ENCODE measurements at places on chromosomes 12 and 14. TPM values are rescaled to one million over a fixed set of nuclear protein-coding genes. Genes with fewer than 3 reads are reported as not detected.

DNA sequence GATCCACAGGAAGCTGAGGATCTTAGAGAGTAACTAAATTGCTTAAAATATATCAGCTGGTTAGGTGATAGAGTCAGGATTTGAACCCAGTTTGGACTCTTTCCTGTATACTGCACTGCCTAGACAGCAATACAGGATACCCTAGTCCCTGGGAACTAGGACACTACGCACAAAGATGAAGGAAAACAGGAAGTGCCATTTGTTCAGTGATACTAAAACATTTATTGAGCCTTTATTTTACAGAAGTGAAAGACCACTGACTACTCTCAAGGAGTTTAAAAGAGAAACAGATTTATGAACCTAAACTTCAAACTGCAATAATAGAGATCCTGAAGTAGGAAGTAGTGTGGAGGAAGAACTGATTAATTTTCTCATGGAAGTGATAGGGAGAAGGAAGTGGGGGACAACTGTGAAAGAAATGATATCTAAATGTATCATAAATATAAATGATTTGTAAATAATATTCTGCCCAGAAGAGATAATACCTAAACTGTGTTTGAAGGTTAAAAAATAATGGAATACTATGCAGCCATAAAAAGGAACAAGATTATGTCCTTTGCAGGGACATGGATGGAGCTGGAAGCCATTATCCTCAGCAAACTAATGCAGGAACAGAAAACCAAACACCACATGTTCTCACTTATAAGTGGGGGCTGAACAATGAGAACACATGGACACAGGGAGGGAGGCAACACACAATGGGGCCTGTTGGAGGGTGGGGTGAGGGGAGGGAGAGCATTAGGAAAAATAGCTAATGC lies 18.2 kb downstream of the MSRB3 start:
- DNase-seq = no peak
- H3K27me3 ChIP-seq = no peaks in the 10 kb centered on the region
- H3K27ac ChIP-seq = no peak overlapping the region
- no peak overlapping the region for H3K4me3 ChIP-seq
- no peaks in the 10 kb centered on the region for H3K4me1 ChIP-seq

Gene TAS2R9
- not detected for total RNA-seq

- H3K36me3 ChIP-seq = peaks cover 45% of the 10 kb centered on the region
- no peaks in the 10 kb centered on the region for H3K4me1 ChIP-seq
- H3K4me3 ChIP-seq = no peak overlapping the region
- H3K27me3 ChIP-seq = no peaks in the 10 kb centered on the region
- H3K27ac ChIP-seq = no peak overlapping the region
These were observed 11.6 kb upstream of the FAM177A1 start for GRCh38 chr14:35034440-35034833.

Gene ESRRB
- total RNA-seq = 1.4 TPM

Gene LMNTD1
- total RNA-seq = not detected

Gene MYF5
- not detected for total RNA-seq

Data from WTC11 (cell line).